A549 (cell line): ENCODE measurements at places on chromosomes 7 and 10.

- peak; percentile 80 for DNase-seq
Measured at GRCh38 chr7:102404005-102404861, 8.1 kb downstream of the PRKRIP1 start.

DNA sequence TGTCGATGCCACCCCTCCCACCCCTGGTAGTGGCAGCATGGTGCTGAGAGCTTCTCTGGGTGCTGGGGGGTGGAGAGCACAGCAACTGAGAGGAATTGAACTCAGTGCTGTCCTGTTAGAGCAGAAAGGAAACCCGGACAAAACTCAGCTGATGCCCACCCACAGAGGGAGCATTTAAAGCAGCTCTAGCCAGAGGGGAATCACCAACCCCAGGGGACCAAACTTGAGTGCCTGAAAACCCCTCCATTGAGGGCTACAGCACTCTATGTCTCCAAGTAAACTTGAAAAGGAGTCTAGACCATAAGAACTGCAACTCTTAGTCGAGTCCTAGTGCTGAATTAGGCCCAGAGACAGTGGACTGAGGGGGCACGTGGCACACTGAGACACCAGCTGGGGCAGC, 16.8 kb upstream of the FOXI2 start:
- no peak for DNase-seq

DNA sequence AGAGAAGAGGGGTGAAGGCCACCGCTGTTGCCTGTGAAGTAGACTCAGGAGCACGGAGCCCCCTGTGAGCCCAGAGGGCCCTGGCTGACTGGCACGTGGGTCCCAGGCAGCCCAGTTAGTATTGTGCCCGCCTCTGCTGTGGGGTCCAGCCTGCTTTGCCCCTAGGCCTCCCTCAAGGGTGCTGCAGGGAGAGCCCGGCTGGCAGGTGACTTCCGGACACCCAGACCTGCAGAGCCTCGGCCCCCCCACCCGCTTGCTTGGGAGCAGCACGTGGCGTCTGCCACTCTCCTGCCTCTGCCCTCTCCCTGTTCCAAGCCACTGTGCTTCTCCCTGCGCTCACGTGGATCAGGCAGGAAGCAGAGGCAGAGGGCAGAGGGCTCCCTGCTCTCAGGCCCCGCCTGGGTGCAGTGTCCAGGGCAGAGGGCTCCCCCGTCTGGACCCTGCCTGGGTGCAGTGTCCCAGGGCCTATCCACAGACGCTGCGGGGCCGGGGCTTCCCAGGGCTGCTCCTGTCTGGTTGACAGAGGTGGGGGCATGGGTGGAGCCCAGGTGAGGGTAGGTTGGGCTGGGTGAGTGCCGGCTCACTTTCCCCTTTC, 88.4 kb downstream of the DNAJB6 start:
- no peak for DNase-seq

GRCh38 chr10:47403446-47404318, 19.6 kb upstream of the ZNF488 start:
- DNase-seq, result no peak

- DNase-seq, result no peak
Measured at GRCh38 chr7:66617295-66617694, 11.4 kb upstream of the KCTD7 start.

DNA sequence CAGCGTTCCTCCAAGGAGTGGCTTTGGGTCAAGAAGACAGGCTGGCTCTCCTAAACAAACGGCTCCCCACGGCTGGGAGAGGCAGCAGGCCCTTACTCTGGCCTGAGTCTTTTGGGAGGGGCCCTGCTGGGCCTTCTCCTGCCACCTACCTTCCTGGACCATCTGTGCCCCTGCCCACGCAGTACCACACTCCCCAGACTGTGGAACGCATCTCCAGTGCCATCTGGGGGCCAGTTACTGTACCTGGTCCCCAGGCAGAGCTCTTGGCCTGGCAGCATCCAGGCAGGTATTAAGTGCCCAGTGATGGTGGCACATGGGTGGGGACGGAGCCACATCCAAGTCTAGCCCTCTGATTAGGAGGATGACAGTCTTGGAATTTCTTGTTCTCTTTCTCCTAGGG, 14.4 kb downstream of the ALKBH4 start:
- DNase-seq, result no peak

DNA sequence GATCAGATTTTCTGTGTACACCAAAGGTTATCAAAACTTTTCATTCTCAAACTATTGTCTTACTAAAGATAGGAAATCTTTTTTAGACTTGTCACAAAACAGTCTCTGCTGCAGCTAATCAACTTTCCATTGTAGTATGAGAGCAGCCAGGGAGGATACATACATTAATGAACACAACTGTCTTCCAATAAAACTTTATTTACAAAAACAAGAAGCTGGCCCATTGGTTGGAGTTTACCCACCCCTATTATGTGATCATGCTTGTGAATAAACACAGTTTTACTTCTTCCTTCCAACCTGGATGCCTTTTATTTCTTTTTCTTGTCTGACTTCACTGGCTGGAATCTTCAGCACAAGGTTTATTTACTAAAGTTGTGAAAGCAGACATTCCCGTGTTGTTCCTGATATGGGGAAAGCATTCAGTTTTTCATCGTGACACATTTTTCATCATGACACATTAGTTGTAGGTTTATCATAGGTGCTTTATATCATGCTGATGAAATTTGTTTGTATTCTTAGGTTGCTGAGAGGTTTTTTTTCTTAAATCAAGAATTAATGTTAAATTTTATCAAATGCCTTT, 98.5 kb upstream of the CDK13 start:
- no peak for DNase-seq

DNA sequence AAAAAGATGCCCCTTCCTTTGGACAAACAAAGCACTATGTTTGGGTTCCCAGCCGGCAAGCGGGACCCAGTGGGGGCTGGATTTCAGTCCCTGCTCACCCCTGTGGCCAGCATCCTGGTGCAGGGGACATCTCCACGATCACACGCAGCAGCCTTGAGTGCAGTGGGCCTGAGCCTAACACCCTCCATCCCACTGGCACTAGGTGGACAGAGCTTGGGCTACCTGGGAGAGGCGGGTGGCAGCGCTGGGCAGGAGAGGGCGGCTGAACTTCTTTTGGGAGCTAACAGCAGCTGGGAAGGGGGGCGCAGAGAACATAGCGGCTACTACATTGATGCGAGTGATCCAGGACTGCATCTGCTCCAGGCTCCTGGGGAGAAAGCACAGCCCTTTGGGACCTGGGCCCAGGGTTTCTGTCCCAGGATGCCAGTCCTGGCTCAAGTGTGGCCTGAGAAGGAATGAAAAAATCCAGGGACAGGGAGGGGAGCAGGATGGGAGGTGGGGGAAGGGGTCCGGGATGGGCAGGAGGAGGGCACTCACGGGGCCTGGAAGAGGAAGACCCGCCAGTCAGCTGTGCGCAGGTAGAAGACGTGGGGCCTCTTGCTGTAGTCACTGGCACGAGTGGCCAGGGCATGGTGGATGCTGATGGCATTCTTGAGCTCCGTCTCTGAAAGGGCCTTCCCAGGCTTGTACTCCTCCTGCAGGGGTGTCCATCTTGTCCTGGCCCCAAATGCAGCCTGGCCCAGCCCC, 9.0 kb downstream of the NFKB2 start:
- DNase-seq, result no peak

GRCh38 chr7:43108255-43109011, 4.0 kb upstream of the HECW1 start:
- peak; percentile 58 for DNase-seq
